ENCODE measurements at places on chromosomes 13 and 19.

GRCh38 chr19:43362179-43362578, 8.7 kb downstream of the CD177 start:
- DNase-seq = no peak

- DNase-seq = no peak
These were observed 190.5 kb downstream of the URI1 start for GRCh38 chr19:30132343-30133075.

DNA sequence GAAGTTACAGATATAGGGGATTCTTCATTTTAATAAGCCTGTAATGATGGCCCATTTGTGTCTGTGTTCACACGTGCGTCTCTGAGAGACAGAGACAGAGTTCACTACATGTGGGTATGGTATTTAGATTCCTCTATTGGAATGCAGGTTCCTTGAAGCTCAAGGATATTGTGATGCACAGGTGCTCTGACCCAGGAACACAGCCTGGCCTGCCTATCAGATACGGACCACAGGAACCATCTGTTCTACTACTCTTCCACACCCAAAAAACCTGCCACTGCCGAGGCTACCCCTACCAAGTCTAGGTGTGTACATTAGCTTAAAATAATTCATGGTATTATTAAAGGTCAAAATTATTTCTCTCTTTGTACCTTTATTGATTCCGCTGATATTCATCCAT, 289.2 kb downstream of the ATP8A2 start:
- no peak for DNase-seq

DNA sequence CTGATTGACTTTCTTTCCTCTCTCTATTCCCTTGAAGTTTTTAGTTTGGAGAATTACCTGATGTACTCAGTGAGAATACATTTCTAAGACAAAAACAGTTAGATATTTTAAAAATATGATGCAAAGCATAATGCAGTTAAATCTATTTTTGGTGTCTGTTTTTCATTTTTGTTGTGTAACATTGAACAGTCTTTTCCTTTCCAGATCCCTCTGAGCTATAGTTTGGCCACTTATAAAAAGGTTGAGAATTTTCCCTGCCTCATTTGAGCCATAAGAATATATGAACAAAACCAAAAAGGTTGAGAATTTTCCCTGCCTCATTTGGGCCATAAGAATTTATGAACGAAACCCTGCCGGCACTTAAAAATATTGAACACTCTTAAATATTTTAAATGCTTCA, 57.0 kb upstream of the IPO5 start:
- no peak for DNase-seq

DNA sequence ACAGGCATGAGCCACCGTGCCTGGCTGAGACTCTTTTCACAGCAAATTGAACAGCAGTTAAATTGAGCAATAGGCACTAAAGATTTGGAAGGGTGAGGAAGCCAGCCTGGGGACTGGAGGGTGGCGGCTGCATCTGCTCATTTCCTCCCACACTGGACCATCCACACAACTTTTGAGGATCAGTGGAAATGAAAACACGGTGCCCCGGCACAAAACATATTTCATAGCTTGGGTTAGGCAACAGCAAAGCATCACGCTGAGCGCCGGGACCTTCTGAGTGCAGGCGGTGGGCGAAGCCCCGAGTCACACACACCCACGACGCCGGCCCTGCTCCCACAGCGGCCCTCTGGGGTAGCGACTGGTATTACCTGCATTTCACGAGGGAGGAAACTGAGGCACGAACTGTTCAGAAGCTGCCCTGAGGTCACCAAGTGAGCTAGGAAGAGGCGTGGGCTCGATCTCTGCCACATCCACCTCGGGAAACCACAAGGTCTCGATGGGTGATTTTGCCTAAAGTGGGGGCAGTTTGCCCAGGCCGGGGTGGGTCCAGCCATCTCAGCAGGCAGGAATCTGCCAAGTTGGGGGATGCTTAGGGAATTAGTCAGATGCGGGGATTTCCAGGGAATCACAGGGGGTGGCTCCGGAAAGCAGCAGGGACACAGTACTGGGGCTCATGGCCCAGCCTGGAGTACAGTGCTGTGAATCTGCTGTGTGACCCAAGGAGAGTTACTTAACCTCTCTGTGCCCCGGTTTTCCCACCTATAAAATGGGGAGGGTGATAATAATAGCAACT, 3.5 kb upstream of the SBNO2 start:
- DNase-seq = no peak

DNA sequence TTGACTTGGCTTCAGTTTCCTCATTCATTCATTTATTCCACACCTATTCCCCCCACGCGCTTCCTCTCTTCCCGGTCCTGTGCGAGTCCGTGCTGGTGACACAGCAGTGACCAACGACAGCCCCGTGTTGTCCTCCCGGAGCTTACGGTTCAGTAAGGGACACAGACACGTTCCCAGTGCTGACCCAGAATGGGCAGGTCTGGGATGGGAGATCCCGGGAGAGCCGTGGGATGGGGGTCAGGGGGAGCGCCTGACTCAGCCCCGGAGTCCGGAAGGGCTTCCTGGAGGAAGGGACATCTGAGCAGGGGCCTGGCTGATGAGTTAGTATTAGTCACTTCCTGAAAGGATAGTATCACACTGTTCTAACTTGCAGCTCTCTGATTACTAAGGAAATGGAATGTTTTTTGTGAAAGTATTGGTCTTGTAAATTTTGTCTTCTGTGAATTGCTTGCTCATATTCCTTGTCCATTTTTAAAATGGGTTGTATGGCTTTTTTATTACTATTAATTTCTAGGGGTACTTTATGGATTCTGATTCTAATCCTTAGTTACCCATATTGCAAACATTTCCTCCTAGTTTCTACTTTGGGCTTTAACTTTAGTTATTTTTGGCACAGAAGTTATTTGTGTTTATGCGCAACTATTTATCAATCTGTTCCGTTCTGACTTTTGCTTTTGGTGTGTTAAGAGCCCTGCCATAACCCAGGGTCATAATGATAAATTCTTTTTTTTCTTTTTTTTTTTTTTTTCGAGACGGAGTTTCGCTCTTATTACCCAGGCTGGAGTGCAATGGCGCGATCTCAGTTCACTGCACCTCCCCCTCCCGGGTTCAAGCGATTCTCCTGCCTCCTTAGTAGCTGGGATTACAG, 708 bp upstream of the ERCC1 start:
- no peak for DNase-seq
